GM12891 (cell line): ENCODE measurements at places on chromosomes 13 and 19.

GRCh38 chr19:19444681-19445155 lies 39.2 kb downstream of the GATAD2A start:
- DNase-seq = no peak

DNA sequence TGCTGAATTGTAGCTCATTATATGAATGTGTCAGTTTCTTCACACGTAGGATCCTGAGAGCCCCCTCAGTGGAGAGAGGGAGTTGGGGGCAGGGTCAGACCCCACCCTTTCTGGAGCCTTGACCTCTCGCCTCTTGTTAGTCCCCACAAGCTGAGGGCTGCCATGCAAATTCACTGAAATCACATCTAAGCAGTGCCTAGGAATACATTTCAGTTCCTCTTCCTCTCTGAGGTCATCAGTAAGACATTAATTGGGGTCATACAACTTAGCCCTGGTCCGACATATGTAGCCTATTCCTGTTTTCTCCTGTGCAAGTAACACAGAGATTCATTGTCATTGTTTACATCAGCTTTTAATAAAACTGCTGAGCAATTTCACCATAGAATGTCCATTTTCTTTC lies 30.0 kb downstream of the MYO9B start:
- DNase-seq = peak; percentile 46

GRCh38 chr19:45676851-45677263 lies 8.8 kb downstream of the GIPR start:
- no peak for DNase-seq

- peak; percentile 95 for DNase-seq
Observed at GRCh38 chr19:55353803-55354697, 469 bp downstream of the COX6B2 start.

DNA sequence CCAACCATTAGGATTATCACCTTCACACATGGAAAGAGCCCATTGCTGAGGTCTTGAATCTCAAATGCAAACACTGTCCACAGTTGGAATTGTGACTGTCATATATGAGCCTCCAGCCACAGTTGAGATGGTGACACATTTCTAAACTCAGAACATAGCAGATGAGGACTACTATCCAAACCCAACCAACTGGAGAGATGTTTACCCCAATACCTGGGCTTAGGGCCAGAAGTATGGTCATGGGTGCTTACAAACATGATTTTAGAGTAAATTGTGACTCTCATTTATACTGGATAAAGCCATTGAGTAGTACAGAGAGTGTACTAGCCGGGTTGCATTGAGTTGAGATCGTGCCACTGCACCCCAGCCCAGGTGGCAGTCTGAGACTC lies 14.0 kb upstream of the ZNF681 start:
- DNase-seq = no peak

- no peak for DNase-seq
Observed at GRCh38 chr13:44651209-44651608, 75.1 kb upstream of the TSC22D1 start.

DNA sequence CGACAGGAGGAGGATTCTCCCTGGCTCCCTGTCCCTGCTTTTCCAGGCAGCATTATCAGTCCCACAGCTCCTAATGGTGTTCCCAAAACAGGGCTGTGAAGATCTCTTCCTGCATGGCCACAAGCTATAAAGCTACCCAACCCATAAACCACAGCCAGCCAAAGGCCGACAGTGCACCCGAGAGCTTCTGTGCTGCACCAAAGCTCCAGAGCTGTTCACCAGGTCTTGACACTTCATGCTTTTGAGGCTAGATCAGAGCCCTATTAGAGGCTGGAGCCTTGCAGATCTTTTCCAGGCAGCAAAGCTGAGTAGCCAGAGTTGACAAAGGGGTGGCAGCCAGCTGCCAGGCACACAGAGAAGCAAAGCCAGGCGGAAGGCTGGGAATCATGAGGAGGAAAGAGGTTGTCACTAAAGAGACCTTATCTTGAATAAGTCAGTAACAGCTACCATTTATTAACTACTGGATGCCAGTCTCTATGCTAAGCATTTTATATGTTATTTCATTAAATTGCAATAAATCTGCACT lies 180.4 kb downstream of the KATNAL1 start:
- DNase-seq = no peak

- DNase-seq = no peak
Observed at GRCh38 chr19:9961103-9961502, 24.8 kb upstream of the OLFM2 start.

- DNase-seq = peak; percentile 60
Observed at GRCh38 chr19:30153326-30154210, 211.5 kb downstream of the URI1 start.

GRCh38 chr19:53332484-53332883 lies 1.1 kb upstream of the ZNF845 start:
- no peak for DNase-seq

DNA sequence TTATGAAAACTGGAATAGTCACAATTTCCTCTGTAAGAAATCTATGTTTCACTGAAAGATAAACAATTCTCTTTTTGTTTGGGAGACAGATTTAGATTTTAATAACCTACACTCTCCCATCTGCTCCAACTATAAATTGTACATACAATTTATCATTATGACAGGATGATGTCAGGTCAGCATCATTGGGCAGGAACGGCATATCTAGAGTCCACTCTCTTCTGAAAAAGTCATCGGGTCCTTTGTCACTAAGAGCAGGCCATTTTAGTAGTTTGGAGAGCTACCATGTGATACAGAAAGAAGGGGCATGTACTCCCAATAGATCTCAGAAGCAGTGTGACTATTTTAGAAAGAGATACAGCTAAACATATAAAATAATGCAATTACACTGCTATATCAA lies 180.8 kb upstream of the ARGLU1 start:
- no peak for DNase-seq

GRCh38 chr13:38824342-38824741 lies 137.5 kb downstream of the FREM2 start:
- no peak for DNase-seq

GRCh38 chr13:44876782-44877324 lies 112.4 kb downstream of the NUFIP1 start:
- no peak for DNase-seq

GRCh38 chr19:2798733-2799132 lies 13.4 kb downstream of the THOP1 start:
- no peak for DNase-seq

DNA sequence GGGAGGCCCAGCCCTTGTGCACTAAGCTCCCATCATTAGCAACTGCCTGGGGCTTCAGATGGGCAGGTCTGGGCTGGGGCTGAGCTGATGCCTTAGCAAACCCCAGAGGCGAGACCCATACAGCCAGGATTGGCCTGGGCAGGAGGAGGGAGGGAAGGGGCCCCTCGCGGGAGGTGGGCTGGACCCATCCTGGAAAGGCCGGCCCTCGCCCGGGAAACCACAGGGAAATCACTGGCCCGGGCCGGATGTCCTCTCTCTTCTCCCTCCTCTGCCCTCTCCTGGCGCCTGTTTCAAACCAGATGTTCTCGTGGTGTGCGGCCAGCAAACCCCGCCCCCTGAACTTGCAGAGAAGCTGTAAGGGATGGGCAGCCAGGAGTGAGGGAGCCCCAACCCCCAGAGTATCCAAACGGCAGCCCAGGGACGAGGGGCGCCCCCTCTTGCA lies 43.1 kb downstream of the TMEM255B start:
- DNase-seq = no peak

- DNase-seq = no peak
Observed at GRCh38 chr19:20182222-20182785, 15.3 kb downstream of the ZNF486 start.

- DNase-seq = no peak
Observed at GRCh38 chr19:8557642-8558238, 19.5 kb downstream of the MYO1F start.

- no peak for DNase-seq
Observed at GRCh38 chr19:1650650-1651567, 1.5 kb downstream of the TCF3 start.

- no peak for DNase-seq
Observed at GRCh38 chr19:11399667-11400066, 15.6 kb upstream of the EPOR start.

DNA sequence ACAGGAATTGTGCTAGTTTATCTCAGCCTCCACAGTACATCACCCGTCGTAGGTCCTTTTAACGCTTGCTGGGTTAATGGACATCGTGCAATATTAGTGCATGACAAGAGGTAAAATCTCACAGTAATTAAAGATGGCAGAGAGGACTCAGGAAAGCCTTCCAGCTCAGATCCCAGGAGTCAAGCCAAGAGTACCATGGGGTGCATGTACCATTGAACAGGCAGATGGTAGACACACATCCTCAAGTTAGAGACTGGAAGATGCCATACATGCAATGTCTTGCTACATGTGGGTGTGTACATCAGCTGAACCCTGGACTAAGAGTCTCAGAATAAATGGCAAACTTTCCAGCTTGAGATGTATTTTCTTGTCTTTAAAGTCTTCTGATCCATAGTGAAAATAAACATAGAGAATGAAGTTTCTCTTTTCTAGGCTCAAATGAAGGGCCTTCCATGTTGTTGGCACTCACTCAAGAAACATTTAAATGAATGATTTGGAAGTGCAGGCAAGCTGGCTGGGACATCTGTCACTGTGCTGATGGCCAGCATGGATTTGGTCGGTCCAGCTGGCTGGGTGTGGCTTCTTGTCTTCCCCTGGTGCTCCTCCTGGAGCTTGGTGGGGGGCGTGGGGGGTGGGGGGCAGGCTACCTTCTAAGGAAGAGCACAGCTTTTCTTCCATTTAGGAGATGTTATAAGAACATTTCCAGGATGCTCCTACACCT lies 290.9 kb upstream of the MAB21L1 start:
- no peak for DNase-seq

DNA sequence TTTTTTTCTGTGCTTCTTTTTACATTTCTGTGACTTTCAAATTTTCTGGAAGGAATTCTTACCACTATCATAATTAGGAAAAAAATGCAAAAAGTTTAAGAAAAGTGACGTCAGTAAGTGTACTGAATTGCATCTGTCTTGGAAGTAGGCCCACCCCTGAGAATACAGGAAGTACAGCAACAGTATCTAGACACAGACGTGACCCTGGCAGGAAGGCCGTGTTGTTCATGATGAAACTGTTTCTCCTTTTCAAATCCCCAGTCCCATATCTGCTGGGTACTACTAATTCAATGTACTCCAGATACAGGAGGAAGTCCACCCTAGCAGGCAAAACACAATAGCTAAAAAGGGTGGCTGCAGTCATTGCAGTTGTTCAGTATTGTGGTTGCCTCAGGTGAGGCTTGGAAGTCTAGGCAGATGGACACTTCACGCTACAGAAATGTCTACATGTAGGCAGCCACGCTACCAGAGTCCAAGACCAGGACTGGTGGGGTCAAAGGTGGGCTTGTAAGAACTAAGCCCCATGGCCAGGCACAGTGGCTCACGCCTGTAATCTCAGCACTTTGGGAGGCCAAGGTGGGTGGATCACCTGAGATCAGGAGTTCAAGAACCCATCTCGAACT lies 49.6 kb upstream of the MED4 start:
- DNase-seq = no peak

DNA sequence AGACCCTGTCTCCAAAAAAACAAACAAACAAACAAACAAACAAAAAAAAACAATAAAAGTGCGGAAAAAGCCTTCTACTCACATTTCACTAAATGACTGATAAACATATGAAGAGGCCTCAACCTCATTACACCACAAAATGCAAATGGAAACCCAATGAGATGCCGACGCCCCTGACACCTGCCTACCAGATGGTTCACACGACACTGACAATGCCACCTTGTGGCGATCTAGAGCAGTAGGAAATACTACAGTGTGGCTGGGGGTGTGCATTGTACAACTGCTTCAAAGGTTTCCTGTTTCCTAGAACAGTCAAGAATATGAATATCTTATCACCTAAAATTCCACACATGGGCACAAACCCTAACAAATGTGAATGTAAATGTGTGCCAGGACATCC lies 14.0 kb downstream of the SCGB2B2 start:
- DNase-seq = no peak

DNA sequence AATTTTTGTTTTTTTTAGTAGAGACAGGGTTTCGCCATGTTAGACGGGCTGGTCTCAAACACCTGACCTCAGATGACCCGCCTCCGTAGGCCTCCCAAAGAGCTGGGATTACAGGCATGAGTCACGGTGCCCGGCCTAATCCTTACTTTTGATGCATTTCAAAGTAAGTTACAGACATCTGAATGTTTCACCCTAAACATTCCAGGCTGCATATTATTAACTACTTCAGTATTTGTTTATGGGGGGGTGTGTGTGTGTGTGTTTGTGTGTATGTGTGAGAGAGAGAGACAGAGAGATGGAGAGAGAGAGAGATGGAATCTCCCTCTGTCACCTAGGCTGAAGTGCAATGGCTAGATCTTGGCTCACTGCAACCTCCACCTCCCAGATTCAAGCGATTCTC lies 13.1 kb downstream of the SULT2B1 start:
- no peak for DNase-seq

- no peak for DNase-seq
Observed at GRCh38 chr19:35644987-35645679, 3.0 kb upstream of the COX6B1 start.

DNA sequence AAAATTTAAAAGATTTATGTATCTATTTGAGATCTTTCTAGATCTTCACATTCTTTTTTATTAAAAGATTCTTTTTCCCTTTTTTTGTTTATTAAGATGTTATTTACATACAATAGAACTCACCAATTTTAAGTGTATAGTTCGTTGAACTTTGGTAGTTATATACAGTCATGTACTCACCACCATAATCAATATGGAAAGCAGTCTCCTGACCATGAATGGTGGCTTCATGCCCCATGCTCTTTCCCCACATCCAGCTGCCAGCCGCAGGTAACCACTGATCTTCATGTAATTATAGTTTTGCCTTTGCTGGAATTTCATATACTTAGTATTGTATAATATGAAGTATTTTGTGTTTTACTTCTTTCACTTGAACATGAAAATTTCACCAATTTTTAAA lies 20.6 kb upstream of the GPR183 start:
- DNase-seq = no peak

DNA sequence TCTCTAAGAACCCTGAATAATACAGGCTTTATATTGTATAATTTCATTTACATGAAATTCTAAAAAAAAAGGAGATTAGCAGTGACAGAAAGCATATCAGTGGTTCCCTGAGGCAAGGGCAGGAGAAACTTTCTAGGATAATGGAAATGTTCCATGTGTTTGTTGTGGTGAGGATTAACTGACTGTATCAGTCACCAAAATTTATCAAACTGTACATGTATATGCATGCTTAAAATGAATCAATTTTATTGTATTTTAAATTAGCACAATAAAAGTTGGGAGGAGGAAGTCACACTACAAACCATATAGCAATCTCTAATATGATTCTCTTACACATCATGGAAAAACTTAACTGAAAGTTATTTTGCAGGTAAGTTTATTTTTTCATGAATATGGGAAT lies 396.8 kb downstream of the EFNB2 start:
- no peak for DNase-seq

- DNase-seq = no peak
Observed at GRCh38 chr13:80250213-80250810, 90.6 kb downstream of the SPRY2 start.

- DNase-seq = peak; percentile 57
Observed at GRCh38 chr19:50003810-50004419, 21.3 kb downstream of the VRK3 start.

DNA sequence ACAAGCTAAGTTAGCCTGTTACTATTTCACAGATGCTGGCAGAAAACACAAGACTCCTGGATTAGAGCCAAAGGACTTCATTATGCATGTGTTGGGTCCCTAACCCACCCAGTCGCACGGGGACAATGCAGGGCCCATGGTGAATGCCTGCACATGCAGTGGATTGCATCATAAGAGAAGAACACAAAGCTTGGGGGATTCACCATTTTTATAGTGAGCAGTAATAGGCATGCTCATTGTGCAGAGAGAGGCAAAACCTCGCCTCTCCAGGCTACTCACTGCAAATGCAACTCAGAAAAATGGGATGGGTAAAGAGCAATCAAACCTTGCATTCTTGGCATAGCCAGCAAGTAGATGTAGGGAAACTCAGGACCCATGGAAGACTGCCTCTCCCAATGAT lies 115.8 kb downstream of the DIAPH3 start:
- no peak for DNase-seq
